Dorsolateral prefrontal cortex (tissue), 122 donors: ENCODE measurements at places on chromosomes 6 and 20.

- DNase-seq, result no peak
These were observed 223.6 kb downstream of the OGFRL1 start for GRCh38 chr6:71512256-71512655.

GRCh38 chr6:138289739-138290138 lies 71.4 kb upstream of the PBOV1 start:
- DNase-seq, result no peak

GRCh38 chr6:25590986-25591385 lies 61.0 kb upstream of the SCGN start:
- no peak for DNase-seq

DNA sequence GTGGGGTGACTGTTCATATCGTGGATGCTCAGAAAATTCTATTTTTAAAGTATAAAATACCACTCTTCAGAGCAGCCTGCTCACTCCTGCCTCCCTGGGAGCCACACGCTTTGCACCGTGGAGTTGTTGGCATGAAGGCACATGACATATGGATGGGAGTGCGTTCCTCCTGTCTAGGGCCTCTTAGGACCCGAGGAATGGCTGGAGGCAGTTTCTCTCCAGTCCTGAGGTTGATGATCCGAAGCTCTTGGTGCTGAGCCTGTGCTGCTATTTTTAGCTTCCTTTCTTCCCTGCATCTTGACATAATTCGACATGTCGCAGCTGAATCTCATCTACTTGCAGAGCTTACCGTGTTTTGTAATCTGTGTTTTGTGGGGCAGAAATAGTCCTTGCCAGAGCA lies 73.9 kb downstream of the PHACTR3 start:
- no peak for DNase-seq

GRCh38 chr6:65436281-65436680 lies 270.7 kb downstream of the EYS start:
- DNase-seq, result no peak

- DNase-seq, result no peak
These were observed 264.9 kb downstream of the HIVEP2 start for GRCh38 chr6:142679907-142680700.

DNA sequence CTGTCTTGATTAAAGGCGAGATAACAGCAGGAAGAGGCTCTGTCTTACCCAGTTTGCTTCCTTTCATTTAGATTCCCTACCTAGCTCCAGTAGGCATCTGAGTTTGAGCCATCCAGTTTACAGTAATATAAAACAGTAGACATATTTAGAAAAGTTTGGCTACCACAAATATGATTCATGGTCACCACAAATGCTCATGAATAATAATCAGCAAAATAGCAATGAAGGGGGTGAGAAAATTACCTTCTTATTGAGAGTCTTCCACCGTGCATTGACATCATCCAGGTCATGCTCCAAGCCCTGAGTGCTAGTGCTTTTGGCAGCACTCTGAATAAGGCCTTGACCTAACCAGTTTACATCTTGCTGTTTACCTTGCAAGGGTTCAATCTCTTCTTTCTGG lies 106.2 kb downstream of the DST start:
- no peak for DNase-seq

DNA sequence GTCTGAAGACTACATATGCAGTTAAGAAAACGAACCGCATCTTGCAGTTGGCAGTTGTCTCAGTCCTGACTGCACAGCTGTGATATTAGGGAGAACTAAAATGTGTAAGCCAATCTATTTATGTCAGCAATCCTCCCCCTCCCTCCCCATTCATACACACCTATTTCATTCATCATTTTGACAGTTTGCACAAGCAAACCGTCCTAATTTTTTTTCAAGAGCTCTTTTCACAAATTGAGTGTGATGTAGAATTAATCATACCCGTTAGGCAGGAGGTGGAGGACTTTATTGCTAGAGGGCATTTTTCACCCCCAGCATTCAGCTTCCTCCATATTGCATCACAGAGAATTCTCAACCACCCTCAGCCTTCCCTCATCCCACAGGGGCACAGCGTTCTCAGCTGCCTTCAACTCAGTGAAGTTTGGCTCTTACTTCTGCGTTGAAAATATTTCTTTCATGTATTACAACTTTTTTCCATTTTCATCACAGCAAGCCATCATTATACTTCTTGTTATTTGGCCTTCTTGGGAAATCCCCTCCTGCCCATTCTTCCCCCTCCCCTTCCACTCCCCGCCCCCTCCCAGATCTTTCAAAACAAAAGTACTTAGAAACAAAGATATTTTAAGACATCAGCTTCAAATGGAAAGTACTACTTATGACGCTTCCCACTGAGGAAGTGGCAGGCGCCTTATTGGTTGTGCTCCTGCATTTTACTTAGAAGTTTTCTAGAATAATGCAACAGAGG lies 37.5 kb downstream of the NOX3 start:
- DNase-seq, result no peak

DNA sequence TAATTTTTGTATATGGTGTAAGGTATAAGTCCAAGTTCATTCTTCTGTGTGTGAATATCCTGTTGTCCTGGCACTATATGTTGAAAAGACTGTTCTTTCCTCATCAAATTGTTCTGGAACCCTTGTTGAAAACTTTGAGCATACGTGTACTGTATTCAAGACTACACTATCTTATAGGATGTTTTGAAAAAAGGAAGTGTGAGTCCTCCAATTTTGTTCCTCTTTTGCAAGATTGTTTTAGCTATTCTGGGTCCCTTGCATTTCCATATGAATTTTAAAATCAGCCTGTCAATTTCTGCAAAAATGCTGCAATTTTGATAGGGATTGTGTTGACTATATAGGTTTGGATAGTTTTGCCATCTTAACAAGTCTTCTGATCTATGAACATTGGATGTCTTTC lies 195.2 kb downstream of the BACH2 start:
- DNase-seq, result no peak

- DNase-seq, result no peak
These were observed 113.0 kb downstream of the ERMARD start for GRCh38 chr6:169864148-169865020.

DNA sequence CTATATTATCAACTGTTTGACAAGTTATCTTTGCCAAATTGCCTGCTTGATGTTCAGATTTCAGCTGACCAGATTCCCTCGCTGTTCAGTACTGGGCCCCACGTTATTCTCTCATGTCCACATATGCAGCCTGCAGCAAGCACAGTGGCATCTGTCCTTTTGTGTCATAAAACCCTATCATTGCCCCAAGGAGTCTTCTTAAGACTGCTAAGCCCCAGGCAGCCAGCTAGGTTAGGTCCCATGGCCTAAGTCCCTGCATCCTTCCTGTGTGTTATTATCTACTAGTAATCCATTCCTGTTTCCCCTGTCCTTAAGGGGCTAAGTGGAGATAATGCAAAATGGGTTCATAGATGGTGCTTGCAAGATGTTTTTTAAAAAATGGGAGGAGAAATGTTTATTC lies 7.2 kb downstream of the KDM1B start:
- DNase-seq, result no peak

DNA sequence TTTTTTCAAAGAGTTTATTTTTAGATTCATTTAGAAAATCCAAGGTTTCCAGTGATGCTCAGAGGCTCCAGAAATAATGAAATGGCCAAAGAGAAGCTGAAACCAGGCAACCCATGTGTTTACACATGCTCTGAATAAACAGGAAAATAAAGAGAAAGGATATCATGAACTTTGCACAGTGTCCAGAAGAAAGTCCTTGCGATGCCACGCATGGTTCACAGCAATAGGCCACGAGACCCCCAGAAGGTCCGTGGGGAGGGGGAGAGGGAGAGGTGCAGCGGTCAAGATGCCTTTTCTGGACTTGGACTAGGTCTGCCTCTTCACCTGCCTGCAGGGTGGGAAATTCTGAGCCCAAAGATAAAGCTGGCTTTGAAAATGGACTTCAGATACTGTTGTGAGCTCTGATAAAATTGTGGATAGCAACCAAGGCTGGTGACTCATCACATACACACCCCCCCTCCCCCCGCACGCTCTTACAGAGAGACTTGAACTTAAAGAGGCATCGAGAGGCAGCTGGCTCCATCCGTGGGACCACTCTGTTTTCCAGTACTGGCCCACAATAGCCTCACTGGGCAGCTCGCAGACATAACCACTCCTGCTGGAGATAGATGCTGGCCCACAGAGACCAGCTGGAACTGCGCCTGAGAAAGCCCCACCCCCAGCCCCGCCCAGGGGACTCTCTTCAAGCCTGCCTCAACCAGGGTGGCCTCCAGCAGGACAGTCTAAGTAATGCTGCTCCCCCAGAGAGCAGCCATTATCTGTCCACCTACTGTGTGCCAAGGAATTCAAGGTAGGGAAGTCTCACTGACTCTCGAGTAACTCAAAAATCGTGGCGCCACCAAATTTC lies 21.2 kb upstream of the NFATC2 start:
- DNase-seq, result no peak

DNA sequence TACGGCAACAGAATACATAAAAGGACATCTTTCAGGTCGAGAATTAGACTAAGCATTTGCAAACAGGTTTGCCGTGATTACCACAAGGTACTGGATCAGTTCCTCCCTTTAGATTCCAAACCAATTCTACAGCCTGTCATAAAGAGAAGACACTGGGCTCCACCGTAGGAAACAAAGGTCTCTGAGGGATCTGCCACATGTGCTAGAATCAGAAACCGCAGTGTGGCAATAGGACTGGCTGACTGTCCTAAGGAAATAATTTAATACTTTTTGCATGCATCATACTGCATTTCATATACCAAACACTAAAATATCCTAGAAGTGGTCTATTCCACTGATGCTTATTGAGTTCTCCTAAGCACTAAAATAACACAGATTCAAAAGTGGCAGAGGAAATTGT lies 59.2 kb downstream of the POPDC3 start:
- DNase-seq, result no peak
